Hematopoietic multipotent progenitor cell treated with erythropoietin and hydrocortisone succinate and interleukin-3 and kit ligand, for 8 days (in vitro differentiated cells): ENCODE measurements at places on chromosomes 3 and 15.

DNA sequence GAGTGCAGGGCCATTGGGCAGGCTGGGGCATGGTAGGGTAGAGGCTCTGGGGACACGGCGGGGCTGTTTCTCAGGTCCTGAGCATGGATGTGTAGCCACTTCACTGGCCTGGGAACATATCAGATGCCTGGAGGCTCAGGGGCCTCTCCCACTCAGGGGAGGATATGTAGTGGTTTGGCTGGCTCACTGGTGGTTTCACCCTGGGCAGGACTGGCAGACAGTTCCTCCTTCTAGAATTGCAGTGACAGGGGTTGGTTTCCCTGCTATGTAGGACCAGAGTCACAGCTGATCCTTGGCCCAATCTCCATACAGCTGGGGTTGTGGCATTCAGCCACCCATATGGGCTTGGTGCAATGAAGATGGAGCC is 4.8 kb upstream of the ARHGAP31 start:
- DNase-seq: no peak

DNA sequence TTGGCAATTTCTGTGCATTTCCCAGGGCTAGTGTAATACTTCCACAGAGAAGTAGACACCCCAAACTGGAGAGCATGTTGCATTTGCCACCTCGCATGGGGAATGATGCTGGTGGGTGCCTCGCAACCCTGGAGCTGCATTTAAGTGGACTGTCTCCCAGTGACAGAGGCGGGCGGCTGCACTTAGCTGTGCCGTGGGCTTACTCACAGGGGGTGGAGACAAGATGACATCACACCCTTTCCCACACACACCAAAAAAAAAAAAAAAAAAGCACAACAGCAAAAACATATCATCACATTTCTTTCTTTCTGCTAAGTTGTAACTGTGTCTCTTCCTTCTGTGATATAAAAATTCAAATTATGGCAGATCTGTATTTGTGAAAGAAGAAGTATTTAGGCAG is at the start of gene ABI3BP:
Gene ABI3BP (minus strand): TSS at position 113 of the 400 bp plus-strand sequence. CDS start 37 bp downstream, at position 76.
- DNase-seq: peak; percentile 9

DNA sequence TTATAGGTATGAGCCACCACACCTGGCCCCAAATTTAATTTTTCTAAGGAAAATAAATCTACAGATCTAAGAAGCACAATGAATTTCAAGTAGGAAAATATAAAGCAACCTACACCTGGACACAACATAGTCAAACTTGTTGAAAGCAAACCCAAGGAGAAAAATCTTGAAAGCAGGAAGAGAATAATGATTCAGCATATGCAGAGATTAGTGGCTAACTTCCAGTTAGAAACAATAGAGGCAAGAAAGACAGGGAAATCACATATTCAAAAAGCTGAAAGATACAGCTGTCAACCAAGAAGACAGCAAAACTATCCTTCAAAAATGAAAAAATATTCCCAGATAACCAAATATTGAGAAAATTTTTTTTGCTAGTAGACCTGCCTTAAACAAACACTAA is 49.4 kb downstream of the ZNF148 start:
- no peak for DNase-seq

DNA sequence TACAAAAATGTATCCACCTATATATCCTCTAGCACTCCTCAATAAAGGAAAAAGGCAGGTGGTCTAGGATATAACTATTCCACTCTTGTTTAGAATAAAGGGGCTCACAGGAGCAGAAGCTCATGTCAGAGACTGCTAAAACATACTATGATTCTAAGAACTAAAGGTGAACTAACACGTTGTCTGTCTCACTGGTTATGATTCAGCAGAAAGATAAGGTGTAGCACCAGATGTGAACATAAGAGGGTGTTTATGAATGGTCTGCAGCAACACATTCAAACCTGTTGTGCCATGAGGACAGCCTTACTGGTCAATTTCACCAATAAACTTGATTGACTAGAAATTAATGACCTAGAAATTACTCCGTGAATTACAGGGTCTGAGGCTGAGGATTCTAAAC is 4.6 kb downstream of the PEX11A start:
- DNase-seq: no peak

DNA sequence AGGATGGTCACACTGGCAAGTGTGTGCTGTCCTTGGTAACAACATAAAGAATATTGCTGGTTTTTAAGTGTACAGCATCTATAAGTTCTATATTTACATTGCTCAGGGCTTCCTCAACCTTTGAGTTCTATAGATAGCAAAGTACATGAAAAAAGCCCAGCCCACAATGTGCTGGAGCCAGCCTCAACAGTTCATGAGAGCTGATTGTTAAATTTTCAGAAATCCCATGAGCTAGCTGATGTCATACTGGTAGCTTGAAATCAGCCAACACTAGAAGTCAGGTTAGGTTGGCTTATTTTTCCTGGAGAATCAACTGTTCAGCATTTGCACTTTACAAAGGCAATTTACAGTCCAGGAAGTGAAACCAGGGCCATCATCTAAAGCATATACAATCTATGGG is 102.8 kb downstream of the STRIT1 start:
- no peak for DNase-seq

- DNase-seq: no peak
Observed at GRCh38 chr15:89383365-89384175, 48.9 kb upstream of the POLG start.

DNA sequence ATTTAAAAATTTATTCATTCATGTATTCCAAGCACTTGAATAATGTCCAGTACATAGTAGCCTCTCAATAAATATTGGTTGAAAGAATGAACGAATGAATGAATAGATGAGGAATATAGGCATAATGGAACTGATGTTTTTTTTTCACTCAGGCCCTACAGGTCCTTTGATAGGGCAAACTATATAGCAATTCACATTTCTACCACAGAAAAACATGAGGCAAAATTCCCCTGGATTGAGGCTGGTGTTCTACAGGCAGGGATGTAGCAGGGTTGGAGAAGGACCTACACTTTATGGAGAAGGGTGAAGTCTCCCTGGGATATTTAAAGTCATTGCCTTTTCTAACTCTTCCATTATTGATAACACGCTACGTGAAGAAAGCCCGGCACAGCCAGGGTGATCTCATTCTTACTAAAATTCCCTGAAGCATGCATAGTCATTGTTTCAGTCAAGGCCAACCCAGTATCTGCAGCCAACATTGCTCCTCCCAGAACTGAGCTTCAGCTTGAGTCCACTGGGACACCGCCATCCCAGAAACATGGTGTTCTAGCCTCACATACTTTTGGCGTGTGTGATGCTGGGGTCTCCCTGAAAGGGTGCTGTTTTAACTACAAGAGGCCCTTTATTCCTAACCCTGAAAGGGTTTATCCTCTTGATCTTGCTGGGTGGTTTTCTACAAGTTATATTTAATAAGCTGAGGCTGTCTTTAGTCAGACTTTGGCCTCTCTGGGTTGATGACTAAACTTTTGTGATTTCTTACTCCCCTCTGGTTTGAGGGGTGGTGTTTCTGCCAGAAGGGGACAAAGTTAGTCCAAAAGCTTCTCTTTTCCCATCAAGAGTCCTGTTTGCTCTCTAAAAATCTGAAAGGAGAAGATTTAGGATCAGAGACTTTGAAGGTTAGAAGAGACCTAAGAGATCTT is 25.9 kb upstream of the FBN1 start:
- no peak for DNase-seq
